Stomach (tissue), 19 donors: ENCODE measurements at places on chromosomes 13 and 19.
A peak's percentile ranks its signal among the peaks of the same experiment; 100 is the strongest.

- no peaks in the 10 kb centered on the region for H3K4me1 ChIP-seq
- H3K27ac ChIP-seq: no peak overlapping the region
- H3K4me3 ChIP-seq: no peak overlapping the region
- DNase-seq: no peak
Measured at GRCh38 chr13:107216046-107216755, 648.3 kb upstream of the ARGLU1 start.

GRCh38 chr13:27353166-27353583, 71.2 kb upstream of the GTF3A start:
- H3K36me3 ChIP-seq: no peaks in the 10 kb centered on the region
- H3K4me1 ChIP-seq: peaks cover 23% of the 10 kb centered on the region

DNA sequence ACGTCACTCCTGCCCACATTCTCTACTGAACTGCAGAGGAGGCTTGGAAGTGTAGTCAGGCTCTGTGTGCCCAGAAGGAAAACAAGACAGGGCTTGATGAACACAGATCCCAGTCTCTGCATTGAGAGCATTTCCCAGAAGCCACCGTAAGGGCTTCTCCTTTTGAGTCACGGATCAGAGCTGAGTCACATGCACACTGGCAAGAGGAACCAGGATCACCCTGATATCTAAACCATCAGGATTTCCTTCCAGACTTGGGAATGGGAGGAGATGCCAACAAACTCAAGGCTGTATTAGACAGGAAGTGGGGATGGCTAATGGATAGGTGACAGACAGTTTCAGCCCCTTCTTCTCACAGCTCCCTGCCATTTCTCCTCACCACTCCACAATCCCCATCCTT, 17.7 kb upstream of the FBXO17 start:
- no peak overlapping the region for H3K4me3 ChIP-seq
- no peaks in the 10 kb centered on the region for H3K27me3 ChIP-seq
- no peaks in the 10 kb centered on the region for H3K36me3 ChIP-seq
- DNase-seq: no peak
- H3K4me1 ChIP-seq: peaks cover 4% of the 10 kb centered on the region

DNA sequence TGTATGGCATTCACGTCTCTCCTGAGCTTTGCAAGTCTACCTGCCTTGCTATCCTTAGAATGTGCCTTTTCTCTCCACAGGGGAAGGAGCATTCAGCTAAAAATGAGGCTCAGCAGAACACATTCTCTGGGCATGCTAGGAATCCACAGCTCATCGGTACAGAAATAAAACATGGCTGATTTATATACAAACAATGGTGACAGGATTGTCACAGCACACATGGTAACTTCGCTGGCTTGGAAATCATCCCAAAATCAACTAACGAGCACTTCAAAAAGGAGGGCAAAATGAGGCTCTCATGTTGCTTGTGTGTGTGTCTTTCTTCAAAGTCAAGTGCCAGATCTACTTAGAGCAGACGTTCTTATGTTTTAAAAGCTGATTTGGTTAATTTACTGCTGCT, 373.0 kb downstream of the FGF14 start:
- no peaks in the 10 kb centered on the region for H3K36me3 ChIP-seq
- DNase-seq: no peak
- H3K4me1 ChIP-seq: no peaks in the 10 kb centered on the region
- no peak overlapping the region for H3K4me3 ChIP-seq
- H3K27ac ChIP-seq: no peak overlapping the region

DNA sequence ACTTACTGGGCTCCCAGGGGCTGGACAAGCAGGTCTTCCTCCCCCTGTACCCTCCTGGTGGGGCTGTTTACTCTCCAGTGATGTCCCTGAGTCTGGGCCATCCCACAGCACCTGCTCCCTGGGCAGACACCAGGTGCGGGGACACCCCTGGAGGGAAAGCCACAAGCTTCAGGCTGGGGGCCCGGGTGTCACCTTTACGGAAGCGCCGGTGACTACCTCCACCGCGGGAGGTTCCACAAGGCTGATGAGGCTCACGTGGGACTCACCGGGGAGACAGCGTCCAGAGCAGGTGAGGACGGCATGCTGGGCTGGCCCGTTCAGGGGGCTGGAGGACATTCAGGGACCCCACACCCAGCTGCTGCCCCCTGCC, 24.9 kb downstream of the NFILZ start:
- no peak overlapping the region for H3K4me3 ChIP-seq
- H3K27me3 ChIP-seq: no peaks in the 10 kb centered on the region
- DNase-seq: no peak
- no peak overlapping the region for H3K27ac ChIP-seq
- no peaks in the 10 kb centered on the region for H3K4me1 ChIP-seq

- peak; percentile 21 for DNase-seq
- no peak overlapping the region for H3K27ac ChIP-seq
- no peaks in the 10 kb centered on the region for H3K27me3 ChIP-seq
- no peaks in the 10 kb centered on the region for H3K36me3 ChIP-seq
Measured at GRCh38 chr13:71474936-71475335, 392.1 kb downstream of the DACH1 start.

DNA sequence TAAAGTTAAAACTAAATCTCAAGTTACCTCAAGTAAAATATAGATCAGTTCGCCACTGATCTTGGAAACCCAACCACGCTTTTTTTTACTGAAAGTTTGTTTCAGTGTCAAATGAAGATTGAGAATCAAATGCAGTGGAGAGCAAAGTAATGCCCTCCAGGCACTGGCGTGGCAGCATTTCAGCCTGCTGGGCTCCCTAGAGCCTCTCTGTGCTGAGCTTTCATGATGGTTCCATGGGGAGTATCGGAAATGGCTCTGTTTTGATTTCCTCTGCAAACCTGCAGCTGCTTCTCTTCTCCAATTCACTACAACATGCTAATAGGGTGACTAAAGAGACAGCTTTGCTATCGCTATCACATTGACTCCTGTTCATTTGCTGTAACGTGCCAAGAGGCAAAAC, 141.6 kb downstream of the FGF14 start:
- H3K4me1 ChIP-seq: no peaks in the 10 kb centered on the region
- H3K27ac ChIP-seq: no peak overlapping the region
- no peak overlapping the region for H3K4me3 ChIP-seq
- no peak for DNase-seq
- H3K27me3 ChIP-seq: no peaks in the 10 kb centered on the region
- H3K36me3 ChIP-seq: no peaks in the 10 kb centered on the region

GRCh38 chr13:73365252-73365651, 306.4 kb downstream of the KLF5 start:
- peak overlapping the region; percentile 5 for H3K27ac ChIP-seq
- DNase-seq: peak; percentile 40
- H3K4me3 ChIP-seq: no peak overlapping the region

- H3K4me1 ChIP-seq: peaks cover 16% of the 10 kb centered on the region
- peak overlapping the region; percentile 83 for H3K27ac ChIP-seq
- peak; percentile 79 for DNase-seq
Measured at GRCh38 chr13:52195401-52195837, 36.0 kb upstream of the NEK3 start.

- H3K27ac ChIP-seq: no peak overlapping the region
- H3K4me1 ChIP-seq: peaks cover 12% of the 10 kb centered on the region
- no peak for DNase-seq
- no peak overlapping the region for H3K4me3 ChIP-seq
Measured at GRCh38 chr13:106522898-106523525, 12.4 kb downstream of the EFNB2 start.

- H3K4me1 ChIP-seq: no peaks in the 10 kb centered on the region
- no peak within 1 kb of the TSS for H3K27ac ChIP-seq
- H3K36me3 ChIP-seq: no peaks in the 10 kb centered on the region
- H3K27me3 ChIP-seq: peaks cover 9% of the 10 kb centered on the region
- no peak within 1 kb of the TSS for H3K4me3 ChIP-seq
Measured at GRCh38 chr19:42594617-42595489, at the start of gene CEACAM8. Gene CEACAM8, minus strand, starts transcription at chr19:42594924. Its CDS starts 96 bp downstream, at chr19:42594828.

DNA sequence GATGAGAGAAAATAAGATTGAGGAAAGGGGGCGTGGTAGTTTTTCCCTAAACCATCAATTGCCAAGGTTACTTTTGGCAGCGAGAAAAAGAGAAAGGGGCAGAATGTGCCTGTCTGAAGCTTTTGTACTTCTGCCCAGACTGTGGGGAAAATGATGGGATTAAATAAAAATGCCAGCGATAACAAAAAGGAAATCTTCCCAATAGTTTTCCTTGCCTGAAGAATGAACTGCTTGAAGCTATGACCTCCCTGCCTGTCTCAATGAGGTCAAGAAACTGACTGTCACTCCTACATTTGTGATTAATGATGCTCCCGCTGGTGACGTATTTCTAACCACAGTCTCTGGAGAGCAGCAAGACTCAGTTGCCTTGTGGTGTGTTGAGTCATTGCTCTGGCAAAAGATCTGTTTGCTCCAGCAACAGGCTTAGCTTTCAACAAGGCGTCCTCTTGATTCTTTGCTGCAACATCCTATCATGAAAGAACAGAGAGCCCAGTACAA, 1051.5 kb downstream of the DIAPH3 start:
- H3K4me1 ChIP-seq: no peaks in the 10 kb centered on the region
- no peak overlapping the region for H3K27ac ChIP-seq
- H3K27me3 ChIP-seq: no peaks in the 10 kb centered on the region
- H3K36me3 ChIP-seq: no peaks in the 10 kb centered on the region
- H3K4me3 ChIP-seq: no peak overlapping the region

- peaks cover 39% of the 10 kb centered on the region for H3K27me3 ChIP-seq
- no peak overlapping the region for H3K27ac ChIP-seq
- H3K4me3 ChIP-seq: no peak overlapping the region
- no peaks in the 10 kb centered on the region for H3K36me3 ChIP-seq
- peak; percentile 79 for DNase-seq
- H3K4me1 ChIP-seq: peaks cover 11% of the 10 kb centered on the region
Measured at GRCh38 chr19:15563325-15563794, 51.7 kb upstream of the CYP4F8 start.

GRCh38 chr19:3535235-3535535, 3.8 kb upstream of the TEKTIP1 start:
- DNase-seq: no peak
- no peaks in the 10 kb centered on the region for H3K27me3 ChIP-seq
- no peak overlapping the region for H3K4me3 ChIP-seq
- H3K27ac ChIP-seq: no peak overlapping the region
- peaks cover 84% of the 10 kb centered on the region for H3K36me3 ChIP-seq

- H3K27me3 ChIP-seq: no peaks in the 10 kb centered on the region
- no peak overlapping the region for H3K4me3 ChIP-seq
- H3K4me1 ChIP-seq: no peaks in the 10 kb centered on the region
- DNase-seq: no peak
- H3K36me3 ChIP-seq: no peaks in the 10 kb centered on the region
Measured at GRCh38 chr13:29903996-29904395, 53.6 kb upstream of the UBL3 start.

DNA sequence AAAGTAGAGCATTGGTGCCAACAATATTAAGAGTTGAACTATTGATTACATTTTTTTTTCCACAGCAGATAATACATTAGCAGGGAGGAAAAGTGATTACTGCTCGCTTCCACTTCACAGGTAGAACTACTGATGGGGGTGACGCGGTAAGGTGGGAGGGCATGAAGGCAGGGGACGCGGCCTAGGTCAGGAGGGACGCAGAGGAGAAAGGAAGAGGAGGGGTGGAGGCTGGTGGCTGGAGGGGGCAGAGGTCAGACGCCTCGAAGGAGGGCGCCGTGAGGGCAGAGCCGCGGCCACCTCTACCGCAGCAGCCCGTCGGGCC, 287 bp upstream of the B3GLCT start:
- no peaks in the 10 kb centered on the region for H3K36me3 ChIP-seq
- DNase-seq: no peak
- H3K4me3 ChIP-seq: peak overlapping the region; percentile 82
- peaks cover 6% of the 10 kb centered on the region for H3K4me1 ChIP-seq

DNA sequence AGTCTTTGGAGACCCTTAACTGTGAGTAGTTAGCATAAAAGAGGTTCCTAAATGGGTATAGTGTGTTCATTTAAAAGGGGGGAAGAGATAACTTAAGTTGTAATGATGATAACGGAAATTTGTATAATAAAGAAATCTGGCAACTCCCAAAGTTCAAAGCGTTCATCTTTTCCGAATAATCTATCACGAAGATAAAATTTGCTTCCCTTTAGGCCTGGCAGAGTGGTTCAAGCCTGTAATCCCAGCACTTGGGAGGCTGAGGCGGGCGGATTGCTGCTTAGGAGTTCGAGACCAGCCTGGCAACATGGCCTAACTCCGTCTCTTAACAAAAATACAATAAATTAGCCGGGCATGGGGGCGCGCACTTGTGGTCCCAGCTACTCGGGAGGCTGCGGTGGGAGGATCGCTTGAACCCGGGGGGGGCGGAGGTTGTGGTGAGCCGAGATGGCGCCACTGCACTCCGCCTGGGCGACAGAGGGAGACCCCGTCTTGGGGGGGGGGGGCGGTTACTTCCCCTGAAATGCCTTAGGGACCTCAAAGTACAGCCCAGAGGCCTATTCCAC, 934 bp downstream of the N4BP2L2 start:
- DNase-seq: peak; percentile 75
- H3K4me1 ChIP-seq: peaks cover 24% of the 10 kb centered on the region
- no peaks in the 10 kb centered on the region for H3K36me3 ChIP-seq
- no peaks in the 10 kb centered on the region for H3K27me3 ChIP-seq
- H3K27ac ChIP-seq: peak overlapping the region; percentile 95

- no peak overlapping the region for H3K4me3 ChIP-seq
- no peaks in the 10 kb centered on the region for H3K27me3 ChIP-seq
- no peaks in the 10 kb centered on the region for H3K4me1 ChIP-seq
- no peaks in the 10 kb centered on the region for H3K36me3 ChIP-seq
- no peak overlapping the region for H3K27ac ChIP-seq
Measured at GRCh38 chr13:109212650-109213049, 573.7 kb downstream of the IRS2 start.

DNA sequence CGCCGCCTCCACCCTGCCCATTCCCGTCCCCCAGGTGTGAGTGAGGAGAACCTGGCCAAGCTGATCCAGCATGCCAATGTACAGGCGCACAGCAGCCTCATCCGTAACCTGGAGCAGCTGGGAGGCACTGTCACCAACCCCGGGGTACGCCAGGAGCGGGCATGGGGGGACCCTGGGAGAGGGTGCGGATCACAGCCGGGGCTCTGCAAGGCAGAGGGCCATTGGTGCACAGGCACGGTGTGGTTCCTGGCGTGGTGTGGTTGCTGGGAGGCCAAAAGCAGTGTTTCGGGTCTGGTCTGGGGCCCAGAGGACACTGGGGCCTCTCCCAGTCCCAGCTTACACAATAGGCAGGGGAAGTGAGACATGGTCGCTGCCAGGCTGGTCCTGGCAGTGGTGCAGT, 8.3 kb downstream of the STXBP2 start:
- peaks cover 18% of the 10 kb centered on the region for H3K4me1 ChIP-seq
- H3K27ac ChIP-seq: no peak overlapping the region
- no peaks in the 10 kb centered on the region for H3K27me3 ChIP-seq
- peaks cover 60% of the 10 kb centered on the region for H3K36me3 ChIP-seq
- H3K4me3 ChIP-seq: no peak overlapping the region

DNA sequence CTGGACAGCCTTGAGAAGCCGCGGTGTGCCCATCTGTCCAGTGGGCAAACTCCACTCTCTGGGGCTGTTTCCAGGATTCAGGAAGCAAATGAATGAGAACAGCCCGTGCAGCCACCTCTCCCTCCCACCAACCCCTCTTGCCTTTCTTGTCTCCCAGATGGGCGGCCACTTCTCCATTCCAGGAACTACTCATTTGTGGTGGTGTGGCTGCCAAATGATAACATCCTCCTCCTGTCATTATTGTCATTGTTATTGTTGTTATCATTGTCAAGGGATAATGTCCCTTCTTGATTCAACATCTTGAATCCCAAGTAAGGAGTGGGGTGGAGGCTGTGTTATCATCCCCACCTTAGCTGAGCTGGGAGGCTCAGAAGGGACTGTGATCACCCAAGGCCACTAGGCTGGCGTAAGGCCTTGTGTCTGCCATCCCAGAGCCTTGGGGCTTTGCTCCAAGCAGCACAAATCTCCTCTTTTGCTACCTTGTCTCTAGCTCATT, 1.6 kb downstream of the DNM2 start:
- H3K4me1 ChIP-seq: peaks cover 58% of the 10 kb centered on the region
- DNase-seq: no peak
- peak overlapping the region; percentile 89 for H3K27ac ChIP-seq
- H3K4me3 ChIP-seq: peak overlapping the region; percentile 100
- H3K36me3 ChIP-seq: peaks cover 28% of the 10 kb centered on the region
- no peaks in the 10 kb centered on the region for H3K27me3 ChIP-seq
